ENCODE measurements at places on chromosomes 3 and 15.

DNA sequence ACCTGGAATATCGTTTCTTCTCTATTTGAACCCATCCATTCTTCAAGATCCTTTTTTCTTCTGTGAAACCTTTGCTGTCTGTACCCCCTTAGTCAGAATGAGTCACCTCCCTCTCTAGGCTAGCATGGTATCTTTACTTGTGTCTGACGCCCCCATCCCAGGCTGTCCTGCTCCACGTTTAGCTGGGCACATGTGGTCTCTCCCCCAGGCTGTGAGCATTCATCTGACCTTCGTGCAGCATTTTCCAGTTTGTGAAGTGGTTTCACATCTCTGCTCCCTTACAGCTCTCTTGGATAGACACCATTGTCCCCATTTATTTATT lies 14.3 kb upstream of the TLE3 start:
- no peak for DNase-seq

DNA sequence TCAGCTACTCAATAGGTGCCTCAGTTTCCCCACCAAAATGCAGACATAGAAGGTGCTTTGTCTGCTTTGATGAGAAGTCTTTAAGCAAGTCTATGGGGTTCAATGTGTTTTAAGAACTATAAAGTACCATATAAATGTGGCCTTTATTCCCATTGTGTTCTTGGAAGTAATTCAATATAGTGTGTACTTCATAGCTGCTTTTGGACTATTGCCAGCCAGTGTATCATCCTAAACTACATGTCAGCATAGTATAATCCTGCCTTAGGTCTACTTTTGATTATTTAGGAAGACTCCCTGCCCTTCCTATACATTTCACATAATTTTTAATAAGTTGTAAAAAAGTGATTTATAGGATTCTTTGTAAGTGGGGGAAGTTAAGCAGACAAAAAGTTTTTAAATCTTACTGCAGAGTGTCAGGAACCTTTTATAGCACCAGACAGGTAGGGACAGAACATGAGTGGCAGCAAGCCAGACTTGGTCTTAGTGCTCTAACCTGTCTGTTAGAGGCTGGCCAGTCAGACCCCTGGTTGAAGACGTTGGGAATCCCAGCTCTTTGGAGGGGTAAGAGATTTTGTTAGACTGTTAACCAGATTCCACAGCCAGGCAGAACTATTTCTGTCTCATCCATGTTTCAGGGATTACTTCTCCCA lies 48.4 kb downstream of the MLH1 start:
- DNase-seq, result no peak

- DNase-seq, result no peak
Observed at GRCh38 chr15:66646799-66647198, 55.2 kb upstream of the SMAD6 start.

DNA sequence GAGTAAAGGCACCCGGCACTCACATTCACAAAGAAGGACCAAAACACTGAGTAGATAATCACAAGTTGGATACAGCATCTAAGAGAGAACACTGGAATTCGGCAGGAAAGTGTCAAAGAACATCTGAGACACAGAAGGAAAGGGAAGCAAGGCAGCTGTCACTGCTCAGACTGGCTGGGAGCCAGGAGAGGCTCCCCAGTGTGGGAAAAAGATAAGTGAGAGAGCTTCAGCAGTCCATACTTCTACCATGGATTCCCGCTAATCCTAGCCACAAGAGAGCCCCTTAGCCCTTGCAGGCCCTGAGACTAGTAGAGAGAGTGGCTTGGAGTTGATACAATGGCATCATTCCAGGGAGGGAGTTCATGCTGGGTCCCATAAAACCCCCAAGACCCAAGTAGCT lies 36.7 kb upstream of the CP start:
- DNase-seq, result no peak

DNA sequence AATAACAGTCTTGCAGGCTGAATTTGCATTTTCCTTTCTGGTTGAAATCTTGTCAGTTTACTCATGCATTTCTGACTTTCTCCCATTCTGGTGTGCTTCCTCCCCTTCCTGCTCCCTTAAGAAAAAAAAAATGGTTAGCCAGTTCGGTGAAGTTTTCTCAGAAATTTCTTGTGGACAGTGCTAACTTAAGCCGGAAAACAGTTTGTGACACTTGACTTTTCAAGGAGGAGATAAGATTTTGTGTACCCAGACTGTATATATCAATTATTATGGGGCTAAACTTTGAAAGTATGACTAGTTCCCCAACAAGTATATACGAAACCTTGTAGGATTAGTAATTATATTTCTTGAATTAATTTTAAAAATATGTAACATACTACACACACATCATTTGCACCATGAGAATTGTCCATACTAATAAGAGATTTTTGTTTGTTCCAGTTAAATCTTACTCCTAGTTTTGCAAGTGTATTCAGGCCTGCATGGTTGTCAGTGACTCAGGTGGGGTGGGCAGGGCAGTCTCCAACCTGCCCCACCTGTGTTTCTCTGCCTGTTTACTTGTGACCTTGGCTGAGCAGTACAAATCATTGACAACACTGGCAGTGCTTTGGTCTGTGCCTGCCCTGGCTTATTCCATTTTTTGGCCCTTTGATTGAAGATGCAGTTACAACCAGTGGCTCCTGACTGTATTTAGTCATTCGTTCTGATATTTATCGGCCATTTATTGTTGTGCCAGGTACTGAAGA lies 19.1 kb downstream of the UBE2E1 start:
- no peak for DNase-seq

DNA sequence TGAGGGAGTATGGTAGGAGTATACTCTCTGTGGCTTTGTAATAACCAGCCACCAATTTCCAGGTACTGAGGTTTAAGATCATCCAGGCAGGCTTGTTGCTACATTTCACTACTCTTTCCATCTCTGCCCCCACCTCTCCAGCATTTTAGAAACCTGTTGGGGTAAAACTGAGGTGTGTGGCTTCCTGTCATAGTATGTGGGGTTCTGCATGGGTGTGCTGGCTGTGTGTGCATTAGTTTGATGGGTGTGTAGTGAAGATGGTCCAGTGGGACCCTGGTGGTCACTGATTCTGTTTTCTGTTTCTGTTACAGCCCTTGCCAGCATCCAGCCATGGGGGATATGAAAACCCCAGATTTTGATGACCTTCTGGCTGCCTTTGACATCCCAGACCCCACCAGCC lies 34.0 kb downstream of the ZNF592 start:
- no peak for DNase-seq

- no peak for DNase-seq
Observed at GRCh38 chr3:183991403-183991802, 26.3 kb downstream of the ABCC5 start.

DNA sequence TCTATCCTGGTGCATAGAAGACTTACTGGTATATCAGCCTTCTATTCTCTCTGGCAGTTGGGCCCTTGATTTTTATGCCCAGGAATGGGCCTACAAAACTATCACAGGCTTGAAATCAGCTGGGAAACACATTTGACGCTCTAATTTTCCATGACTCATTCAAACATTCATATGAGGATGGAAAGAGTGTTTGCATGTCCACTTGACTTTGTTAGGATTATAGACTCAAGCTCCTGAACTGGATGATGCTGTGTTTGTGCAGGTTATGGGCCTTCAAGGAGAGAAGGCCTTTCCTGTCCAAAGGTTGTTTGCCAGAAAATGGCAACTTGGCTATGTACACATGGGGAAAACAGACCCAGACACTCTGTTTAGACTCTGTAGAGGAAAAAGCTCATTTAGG lies 219.9 kb downstream of the GAP43 start:
- DNase-seq, result no peak

- DNase-seq, result no peak
Observed at GRCh38 chr3:99845331-99845730, 27.7 kb downstream of the CMSS1 start.

DNA sequence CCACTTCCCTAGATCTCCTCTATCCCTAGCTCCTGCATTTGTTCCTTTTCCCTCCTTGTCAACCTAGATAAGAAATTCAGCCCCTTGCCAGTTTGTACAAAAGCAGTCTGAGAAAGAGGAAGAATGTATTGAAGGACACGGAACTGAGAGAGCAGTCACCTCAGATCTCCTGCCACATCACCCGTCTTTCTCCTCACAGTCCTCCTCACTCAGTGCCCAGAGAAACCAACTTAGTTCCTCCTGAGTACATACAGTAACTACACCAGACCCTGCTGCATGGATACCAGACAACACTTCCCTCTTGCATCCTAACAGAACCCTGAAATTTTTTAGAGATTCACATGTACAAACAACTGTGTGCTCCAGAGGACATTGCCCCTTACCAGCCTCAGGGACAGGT lies 563.6 kb upstream of the ADAMTS9 start:
- no peak for DNase-seq

DNA sequence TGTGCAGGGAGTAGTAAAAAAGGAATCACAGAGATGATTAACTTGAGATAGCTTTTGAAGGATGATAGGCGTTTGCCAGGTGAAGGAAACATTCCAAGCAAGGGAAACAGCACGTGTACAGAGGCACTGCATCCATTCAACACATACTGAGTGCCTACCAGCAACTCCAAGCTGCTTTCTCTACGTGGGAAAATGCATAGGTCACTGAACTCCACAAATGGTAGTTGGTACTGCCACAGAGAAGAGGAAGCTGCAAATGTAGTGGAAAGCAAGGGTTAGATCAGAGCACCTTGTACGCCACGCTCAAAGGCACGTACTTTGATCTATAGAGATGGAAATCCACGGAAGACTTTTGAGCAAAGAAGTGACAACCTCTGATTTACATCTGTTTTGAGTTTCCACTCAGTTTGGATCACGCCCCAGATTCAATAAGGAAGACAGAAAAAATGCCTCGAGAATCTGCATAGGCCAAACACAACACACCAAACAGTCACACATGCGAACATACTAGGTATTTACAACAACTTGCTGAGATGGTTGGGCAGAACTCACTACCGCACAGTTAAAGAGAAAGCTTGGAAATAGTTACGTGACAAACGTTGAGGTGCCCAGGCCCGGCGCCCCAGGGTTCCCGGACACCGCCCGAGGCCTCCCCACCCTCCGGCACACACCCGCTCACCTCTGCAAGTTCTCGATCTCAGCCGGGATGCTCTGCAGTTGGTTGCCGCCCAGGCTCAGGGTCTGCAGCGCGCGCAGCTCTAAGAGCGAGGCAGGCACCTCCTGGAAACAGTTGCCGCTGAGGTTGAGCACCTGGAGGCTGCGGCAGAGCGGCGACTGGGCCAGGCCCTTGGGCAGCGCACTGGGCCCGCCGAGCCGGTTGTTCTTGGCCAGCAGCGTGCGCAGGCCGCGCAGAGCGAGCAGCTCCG lies 826 bp downstream of the LRRC58 start:
- peak; percentile 45 for DNase-seq

DNA sequence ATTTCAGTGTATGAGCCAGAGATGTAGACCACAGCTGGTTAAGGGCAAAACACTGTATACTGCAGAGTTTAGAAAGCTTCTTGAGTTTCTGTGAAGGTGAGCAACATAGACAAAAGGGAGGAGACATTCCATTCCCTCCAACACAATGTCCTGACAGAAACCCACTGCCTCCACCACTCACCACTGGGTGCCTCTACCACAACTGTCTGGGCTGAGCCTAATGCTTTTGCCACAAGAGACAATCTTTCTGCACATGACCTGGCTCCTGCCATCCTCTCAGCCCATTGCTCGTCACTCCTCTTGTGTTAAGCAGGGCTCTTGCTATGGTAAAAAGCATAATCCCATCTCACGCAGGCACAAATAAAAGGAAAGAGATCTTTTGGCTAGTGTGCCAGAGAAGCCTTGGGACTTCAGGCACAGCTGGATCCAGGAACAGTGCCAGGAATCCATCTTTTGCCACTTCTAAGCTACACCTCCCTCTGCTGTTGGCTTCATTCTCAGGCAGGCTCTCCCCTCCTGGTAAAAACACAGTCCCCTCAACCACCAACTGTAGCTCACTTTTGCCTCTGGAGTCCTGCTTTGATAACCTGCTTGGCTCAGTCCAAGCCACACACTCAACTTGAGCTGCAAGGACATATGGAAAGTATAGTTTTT lies 140.6 kb upstream of the PRR20G start:
- DNase-seq, result no peak

- no peak for DNase-seq
Observed at GRCh38 chr3:120306519-120307455, 21.8 kb upstream of the GPR156 start.

DNA sequence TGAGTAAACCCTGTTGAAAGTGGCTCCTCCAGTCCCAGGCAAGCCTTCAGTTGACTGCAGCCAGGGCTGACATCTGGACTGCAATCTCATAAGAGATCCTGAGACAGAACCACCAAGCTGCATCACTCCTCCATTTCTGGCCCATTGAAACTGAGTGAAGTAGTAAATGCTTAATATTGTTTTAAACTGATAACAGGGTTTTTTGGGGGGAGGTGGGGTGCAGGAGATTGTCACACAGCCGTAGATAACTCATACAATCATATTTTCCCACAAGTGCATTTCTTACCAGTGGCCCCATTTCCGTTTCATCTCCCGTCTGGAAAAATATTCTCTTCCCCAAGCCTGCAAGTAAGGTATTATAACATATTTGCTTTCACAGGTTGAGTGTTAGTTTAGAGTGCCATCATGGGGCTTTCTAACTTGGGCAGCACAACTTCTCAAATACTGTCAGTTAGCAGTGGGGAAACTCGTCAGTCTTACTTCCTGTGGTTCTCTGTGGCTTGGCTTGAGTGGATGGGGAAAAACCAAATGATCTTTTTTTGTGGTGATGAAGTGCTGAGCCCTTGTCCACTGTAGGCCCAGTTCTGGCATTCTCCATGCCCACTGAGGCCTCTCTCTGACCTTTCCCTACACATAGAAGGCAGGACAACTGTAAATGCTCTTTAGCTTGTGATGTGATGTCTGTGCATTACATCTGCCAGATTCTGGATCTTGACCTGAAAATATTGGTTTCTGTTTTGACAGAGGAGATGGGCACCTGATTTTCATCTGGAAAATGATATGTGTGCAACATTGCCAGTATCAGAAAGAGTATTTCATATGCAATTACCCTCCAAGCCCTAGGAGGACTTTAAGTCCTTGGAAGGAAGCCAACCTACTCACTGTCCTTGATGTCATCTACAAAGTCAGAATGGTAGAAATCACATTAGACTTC lies 90.1 kb upstream of the BHLHE40 start:
- DNase-seq, result no peak

GRCh38 chr3:105862217-105862616 lies 6.6 kb downstream of the CBLB start:
- DNase-seq, result no peak

DNA sequence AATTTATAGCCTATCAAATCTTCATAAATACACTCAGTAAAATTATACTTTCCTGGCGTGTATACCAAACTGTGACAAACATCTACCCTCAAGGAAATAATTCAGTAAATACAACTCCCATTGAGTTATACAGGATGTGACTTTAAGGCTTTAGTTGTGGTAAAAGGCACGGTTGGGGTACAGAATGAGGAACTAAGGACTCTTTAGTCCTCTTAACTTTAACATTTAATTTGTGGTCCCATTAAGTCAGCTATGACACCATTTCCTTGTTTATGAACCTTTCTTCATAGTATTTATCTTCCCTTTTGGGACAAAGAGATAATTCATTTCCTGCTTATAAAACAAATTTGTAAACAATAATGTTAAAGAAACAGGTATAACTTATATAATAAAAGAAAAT lies 30.2 kb downstream of the IFT80 start:
- no peak for DNase-seq

GRCh38 chr15:58755956-58756355 lies 6.4 kb upstream of the ADAM10 start:
- DNase-seq, result no peak

GRCh38 chr15:67117370-67117769 lies 52.0 kb downstream of the SMAD3 start:
- DNase-seq, result no peak
